ENCODE measurements at places on chromosomes 2 and 18.
A peak's percentile ranks its signal among the peaks of the same experiment; 100 is the strongest.

GRCh38 chr2:236180831-236181453 lies 12.8 kb upstream of the GBX2 start:
- peak; percentile 53 for DNase-seq

DNA sequence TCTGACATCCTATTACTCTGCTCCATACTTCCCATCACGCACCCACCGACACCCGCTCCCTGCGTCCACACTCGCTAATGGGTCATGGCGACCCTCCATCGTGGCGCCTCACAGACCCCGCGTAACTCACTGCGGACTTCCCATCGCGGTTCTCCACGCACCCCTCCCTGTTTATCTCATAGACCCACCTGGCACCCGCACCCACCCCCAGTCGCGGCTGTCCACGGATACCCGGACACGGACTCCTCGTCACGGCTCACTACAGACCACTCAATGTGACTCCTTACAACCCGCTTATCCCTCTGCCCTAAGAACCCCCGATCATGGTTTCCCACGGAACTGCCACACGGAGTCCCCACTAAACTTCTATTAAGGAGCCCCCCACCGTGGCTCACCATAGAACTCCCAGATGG lies 458 bp downstream of the CXXC1 start:
- no peak for DNase-seq

GRCh38 chr2:41717839-41718238 lies 330.0 kb upstream of the PKDCC start:
- DNase-seq: no peak

GRCh38 chr2:58686776-58687175 lies 445.7 kb upstream of the FANCL start:
- DNase-seq: no peak

DNA sequence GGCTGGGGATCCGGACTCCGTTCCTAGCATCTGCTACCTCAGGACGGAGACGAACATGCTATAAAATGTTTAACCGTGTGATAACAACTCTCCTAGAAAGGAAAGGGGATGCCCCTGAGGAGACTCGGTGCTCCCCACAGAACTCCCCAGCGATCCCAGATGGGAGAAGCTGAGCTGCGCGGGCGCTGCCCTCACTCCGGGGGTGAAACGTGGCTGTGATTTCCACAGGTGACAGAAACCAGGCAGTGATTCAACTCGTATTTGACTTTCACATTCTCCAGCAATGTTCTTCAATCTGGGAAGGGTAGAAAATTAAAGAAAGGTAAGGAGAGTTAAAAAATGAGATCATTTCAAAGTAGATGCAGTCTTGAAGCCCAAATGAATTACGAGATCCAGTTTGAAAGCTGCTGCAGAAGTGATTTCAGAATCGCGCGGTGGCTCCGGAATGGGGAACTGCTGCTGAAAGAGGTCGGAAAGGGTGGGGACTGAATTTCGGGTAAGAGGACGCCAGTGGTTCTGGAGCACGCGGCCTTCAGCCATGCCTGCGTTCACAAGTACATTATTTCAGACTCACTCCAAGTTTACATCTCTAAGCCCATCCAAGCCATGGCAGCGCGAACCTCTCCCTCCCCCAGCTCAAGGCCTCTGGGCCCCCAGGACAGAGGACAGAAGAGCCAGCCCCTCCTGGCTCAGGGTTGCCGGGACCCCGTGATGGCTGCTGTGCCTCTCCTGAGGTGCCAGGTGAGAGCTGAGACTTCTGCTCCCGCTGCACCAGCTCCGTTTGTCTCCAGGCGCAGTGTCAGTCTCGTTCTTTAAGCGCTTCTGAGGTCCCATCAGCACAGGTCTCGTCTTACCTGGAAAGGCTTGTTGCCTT lies 39.5 kb downstream of the ADNP2 start:
- DNase-seq: no peak

DNA sequence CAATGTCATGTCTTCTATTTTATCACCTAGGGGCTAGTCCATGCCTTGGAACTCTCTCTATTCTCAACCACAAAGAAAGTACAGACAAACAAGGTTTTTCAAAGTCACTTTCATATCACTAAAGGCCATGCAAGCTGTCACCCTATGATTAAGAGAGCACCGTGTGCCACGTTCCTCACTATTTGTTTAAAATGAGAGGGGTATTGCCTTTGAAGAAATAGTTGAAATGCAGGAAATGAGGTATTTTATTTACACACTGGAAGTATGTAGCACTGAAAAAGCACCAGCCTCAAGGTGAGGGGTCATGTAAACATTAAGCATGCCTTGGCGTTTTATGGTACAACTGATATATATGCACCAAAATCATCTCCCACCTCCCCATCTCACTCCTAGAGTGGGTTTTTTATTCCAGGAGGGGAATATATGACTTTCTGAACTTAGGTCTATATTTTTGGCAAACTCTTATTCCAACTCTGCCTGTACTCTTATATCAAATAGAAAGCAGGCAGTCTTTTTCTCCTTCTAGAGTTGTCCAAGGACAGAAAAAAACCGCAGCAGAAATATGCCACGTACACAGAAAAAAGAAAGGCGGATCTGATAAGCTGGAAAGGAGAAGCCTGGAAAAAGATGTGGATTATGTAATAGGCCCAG lies 53.5 kb downstream of the VSNL1 start:
- DNase-seq: no peak

- DNase-seq: no peak
Observed at GRCh38 chr2:7929281-7929680, 752.6 kb upstream of the ID2 start.

DNA sequence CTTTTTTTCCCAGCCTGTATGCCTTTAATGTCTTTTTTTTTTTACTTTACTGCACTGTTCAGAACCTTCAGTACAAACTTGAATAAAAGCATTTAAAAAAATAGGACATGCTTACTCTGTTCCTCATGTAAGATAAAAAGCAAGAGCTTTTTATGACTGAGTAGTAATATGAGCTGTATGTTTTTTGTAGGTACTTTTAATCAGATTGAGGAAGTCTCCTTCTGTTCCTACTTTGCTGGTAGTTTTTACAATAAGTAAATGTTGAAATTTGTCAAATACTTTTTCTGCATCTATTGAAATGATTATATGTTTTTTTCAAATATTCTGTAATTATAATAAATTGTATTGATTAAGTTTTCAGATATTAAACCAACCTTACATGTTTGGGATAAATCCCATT lies 189.8 kb downstream of the FAM210A start:
- no peak for DNase-seq

- no peak for DNase-seq
Observed at GRCh38 chr2:24521162-24521857, 30.3 kb downstream of the NCOA1 start.

Data from SHP77 treated with DMSO at 0.1 percent for 48 hours (cell line).